GM23338 (cell line): ENCODE measurements at places on chromosomes 16 and 17.

- DNase-seq = no peak
These were observed 26.7 kb downstream of the HAPSTR1 start for GRCh38 chr16:9118170-9118569.

GRCh38 chr16:2480948-2481347, 6.0 kb downstream of the TBC1D24 start:
- DNase-seq = no peak

- peak; percentile 74 for DNase-seq
These were observed 24.4 kb downstream of the ATP6V0D1 start for GRCh38 chr16:67456391-67457081.

GRCh38 chr17:72976971-72977770, 115.3 kb downstream of the SLC39A11 start:
- no peak for DNase-seq

- DNase-seq = no peak
These were observed 27.2 kb downstream of the ATF7IP2 start for GRCh38 chr16:10412935-10413601.

GRCh38 chr16:63995025-63995424, 1126.8 kb downstream of the CDH11 start:
- DNase-seq = no peak

DNA sequence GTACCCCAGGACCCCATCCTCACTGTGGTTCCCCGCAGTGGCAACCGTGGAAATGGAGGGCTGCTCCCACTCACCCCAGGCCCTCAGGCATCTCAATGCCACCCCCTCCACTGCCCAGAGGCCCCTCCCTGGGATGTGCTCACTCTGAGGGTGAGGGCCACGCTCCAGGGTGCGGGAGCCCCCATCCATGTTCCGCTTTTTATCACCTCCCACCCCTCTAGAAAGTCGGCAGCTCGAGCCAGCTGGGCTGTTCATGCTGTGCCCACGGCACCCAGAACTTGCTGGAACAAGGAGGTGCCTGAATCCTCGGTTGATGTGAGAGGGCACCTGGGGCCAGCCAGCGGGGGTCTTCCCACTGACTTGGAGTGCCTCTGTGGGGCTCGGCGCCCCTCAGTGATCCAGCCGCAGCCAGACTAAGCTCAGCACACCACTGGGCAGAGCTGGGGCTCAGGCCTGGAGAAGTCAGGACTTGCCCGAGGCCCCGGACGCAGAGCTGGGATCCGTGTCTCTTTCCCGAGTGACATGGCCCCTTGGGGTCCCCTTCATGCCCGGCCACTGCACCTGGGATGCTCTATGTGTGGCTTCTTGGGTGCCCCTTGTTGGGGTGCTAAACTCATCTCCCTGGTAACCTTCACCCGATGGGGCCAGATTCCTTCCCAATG, 143.1 kb upstream of the GSE1 start:
- DNase-seq = no peak

- no peak for DNase-seq
These were observed 23.6 kb downstream of the CNTROB start for GRCh38 chr17:7955414-7956227.

DNA sequence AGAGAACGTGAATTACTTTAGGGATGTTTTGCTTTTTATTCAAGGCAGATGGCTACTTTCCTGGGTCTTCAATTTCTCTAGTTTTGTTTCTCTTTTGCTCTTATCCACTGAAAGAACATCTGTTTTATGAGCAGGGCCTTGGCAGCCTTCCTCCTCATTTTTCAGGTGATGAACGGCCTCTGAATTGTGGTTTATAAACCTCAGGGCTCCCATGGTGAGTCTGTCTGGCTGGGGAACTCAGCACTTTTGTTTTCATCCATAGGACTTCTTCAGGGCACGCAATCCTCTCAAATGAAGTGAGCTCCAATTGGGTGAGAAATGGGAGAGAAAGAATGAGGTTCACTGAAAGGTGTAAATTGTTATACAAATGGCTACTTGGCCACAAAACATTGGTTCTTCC, 186.4 kb upstream of the ERCC4 start:
- no peak for DNase-seq

DNA sequence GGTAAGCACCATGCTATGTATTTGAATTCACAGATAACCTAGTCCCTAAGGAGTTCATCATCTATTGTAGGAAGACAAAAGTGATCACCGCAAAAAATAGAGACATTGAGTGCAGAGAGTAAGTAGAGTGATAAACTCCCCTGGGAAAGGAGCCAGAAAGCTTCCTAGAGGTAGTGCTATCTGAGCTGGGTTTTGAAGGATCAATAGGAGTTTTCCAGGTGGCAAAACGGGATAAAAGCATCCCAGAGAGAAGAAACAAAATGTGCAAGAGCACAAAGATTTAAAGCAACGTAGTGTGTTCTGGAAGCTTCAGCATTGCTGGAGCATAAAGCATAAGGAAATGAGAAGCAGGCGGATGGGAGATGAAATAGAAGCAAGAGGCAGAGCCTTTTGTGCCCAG, 120.7 kb upstream of the PLCG2 start:
- no peak for DNase-seq

DNA sequence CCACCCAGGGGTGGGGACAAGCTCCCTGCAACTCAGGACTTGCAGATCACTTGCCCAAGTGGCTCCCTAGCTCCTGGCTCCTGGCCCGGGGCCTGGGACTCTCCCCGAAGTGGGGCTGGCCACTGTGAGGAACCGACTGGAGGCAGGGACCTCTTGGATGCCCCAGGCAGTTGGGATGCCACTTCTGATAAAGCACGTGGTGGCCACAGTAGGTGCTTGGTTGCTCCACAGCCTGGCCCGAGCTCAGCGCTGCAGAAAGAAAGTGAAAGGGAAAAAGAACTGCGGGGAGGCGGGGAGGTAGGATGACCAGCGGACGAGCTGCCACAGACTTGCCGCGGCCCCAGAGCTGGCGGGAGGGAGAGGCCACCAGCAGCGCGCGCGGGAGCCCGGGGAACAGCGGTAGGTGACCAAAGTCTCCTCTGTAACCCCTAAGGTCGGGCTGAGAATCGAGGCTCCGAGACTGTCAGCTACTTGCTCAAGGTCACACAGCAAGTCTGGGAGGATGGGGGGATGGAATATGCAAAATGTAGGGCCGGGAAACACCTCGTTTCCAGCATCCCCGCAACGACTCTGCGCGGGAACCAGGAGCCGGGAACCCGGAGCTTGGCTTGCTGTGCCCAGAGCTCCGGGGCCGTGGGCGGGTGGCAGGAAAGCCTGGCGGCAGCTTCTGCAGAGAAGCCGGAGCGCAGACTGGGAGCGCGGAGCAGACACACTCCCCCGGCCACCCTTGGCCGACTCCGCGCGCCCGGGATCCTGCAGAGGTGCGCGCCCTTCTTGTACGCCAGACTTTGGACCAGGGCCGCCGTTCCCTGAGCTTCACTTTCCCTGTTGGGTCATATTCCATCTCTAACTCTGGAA, 1.9 kb downstream of the CIITA start:
- DNase-seq = peak; percentile 63

DNA sequence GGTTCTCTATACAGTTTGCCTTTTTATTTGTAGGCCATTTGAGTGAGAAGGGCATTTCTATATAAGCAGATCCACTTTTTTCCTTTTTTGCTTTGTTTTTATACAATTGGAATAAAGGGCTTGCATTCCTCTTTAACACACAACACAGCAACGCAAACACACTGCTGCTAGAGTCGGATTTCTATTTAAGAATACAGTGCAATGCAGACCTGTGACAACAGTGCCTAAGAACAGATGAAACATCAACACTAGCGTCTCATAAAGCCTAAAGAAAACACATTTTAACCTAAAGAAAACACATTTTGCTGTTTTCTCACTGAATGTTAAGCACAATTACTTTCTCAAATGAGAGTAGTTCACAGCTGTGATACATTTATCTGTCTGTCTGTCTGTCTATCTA, 1141.1 kb downstream of the CDH11 start:
- DNase-seq = no peak

- DNase-seq = no peak
These were observed 30.9 kb downstream of the IL4R start for GRCh38 chr16:27344721-27345120.

GRCh38 chr16:24013054-24013636, 177.4 kb downstream of the PRKCB start:
- no peak for DNase-seq

DNA sequence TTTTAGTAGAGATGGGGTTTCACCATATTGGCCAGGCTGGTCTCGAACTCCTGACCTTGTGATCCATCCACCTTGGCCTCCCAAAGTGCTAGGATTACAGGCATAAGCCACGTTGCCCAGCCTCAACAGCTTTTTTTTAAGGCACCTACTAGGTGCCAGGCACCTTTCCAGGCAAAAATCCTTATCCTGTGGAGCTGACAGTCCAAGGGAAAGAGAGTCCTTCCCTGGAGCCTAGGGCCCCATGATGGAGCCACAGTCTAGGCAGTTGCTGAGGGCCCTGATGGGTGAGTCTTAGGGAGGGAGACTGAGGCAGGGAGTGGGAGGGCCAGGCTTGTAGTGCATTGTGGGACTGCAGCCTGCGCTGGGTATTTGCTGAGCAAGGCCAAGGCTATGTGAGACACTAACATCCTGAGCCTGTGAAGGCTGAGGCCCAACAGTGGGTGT, 79.6 kb upstream of the TOB1 start:
- no peak for DNase-seq

DNA sequence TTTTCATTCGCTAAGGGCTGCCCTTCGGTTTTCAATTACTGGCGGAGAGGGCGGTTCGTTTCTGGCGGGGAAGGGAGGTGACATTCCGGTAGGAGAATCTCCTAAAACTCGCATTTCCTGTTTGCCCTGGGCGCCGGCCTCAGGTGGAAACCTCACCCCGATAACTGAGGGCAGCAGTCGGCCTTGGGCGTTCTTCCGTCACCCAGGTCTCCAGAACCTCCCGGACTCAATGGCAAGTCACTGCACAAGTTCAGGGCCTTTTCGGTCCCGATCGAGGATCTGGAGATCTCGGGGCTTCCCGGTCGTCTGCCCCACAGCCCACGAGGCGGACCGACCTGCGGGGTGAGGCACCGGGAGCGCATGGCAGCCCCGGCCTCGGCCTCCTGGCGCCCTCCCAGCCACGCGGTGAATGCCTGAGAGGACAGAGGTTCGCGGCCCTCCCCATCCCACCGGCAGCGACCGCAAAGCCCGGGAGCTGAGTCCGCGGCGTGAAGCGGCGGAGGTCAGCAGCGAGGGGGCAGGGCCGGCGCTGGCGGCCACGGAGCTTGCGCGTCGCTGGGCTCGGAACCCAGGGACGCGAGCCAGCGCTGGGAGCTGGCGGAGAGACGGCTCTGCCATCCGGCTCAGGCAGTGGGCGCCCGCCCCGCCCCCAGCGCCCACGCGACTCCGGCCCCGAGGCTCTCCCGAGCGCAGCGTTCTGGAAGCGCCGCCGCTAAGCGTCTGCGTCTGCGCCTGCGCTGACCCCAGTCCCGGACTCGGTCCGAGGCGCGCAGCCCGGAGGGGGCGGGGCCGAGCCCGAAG, 58.4 kb downstream of the SRL start:
- peak; percentile 97 for DNase-seq

DNA sequence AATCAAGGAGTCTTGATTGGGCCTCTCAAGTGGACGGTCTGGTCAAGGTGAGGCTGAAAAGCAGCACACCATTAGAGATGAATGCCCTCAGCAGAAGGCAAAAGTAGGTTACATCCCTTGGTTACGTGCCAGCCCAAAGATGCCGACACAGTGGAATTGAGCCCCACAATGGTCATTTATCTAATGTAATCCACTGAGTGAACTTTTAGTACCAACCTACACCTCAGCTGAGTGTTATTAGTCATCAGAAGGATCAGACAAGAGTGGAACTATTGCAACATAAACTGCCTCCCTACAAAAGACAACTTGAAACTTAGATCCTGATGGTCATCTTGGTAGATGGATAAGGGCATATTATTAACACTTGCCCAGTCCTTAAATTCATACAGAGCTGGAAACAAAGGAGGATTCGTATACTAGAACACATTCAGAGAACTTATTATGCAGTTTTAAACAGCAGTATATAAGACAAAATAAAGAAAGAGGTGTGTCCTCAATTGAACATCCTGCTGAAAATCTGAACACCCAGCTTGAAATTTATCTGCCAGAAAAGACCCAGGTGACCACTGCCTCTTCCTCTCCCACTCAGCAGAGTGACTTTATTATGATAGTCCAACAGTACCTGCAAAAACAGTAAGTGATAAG, 2.8 kb downstream of the DCUN1D3 start:
- no peak for DNase-seq

GRCh38 chr17:63492940-63493339, 16.1 kb downstream of the ACE start:
- DNase-seq = no peak

DNA sequence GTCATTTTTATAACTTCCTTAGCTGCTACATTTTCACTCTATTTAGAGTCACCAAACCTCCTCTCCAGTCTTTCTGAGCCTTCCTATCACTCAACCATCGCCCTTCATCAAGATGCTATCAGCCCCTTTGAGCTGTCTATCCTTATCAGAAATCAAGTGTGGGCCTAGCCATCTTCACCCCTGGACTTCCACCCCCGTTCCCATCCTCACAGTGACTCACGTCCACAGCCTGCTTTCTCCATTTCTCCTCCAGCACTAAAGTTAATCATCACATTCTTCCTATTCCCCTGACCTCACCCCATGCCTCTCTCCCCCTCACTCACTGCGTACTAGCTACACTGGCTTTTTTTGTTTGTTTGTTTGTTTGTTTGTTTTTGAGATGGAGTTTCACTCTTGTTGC, 2.4 kb upstream of the TEKT3 start:
- DNase-seq = no peak

DNA sequence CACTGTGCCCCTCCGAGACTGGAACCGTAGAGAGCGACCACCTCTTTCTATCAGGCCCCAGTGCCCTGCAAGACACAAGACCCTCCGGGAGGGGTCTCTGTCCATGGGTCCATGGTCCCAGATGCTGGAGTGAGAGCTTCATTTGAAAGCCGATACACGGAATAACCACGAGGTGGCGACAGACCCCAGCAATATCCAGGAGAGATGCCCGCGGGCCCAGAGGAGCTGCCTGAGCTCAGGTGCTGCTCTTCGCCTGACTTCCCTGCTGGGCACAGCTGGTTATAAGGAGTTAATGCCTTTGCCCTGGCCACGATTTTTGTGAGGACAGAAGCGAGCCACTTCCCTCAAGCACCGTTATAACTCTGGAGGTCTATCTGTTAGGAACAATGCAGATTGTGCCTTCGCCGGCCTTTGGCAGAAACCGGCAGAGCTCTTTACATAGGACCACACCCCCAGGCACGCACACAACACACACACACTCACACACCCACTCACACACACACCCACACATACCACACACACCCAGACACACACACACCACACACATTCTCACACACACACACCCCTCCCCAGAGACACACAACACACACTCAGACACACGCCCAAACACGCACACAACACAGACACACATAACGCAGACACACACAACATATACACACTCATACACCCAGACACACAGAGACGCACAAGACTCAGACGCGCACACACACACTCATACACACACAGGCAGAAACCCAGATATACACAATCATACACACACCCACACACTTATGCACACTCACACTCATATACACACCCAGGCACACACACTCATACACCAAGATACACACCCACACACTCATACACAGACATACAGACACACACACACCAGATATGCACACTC, 436.4 kb downstream of the SOX9 start:
- DNase-seq = peak; percentile 93
